ENCODE measurements at places on chromosomes 11 and 22. TPM values are rescaled to one million over a fixed set of nuclear protein-coding genes. Genes with fewer than 3 reads are reported as not detected.

DNA sequence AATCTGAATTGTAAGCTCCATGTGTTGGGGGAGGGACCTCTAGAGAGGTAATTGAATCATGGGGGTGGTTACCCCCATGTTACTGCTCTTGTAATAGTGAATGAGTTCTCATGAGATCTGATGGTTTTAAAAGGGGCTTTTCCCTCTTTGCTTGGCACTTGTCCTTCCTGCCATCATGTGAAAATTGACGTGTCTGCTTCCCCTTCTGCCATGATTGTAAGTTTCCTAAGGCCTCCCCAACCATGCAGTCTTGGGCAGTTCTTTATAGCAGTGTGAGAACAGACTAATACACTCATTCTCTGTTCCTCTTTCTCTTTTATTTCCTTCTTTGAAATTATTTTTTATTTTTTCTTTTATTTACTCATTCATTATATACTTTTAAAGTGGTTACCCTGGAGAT is 239.4 kb downstream of the CSNK2A3 start:
- DNase-seq = no peak
- H3K4me1 ChIP-seq = no peaks in the 10 kb centered on the region
- no peaks in the 10 kb centered on the region for H3K27me3 ChIP-seq
- H3K4me3 ChIP-seq = no peak overlapping the region
- H3K36me3 ChIP-seq = no peaks in the 10 kb centered on the region

GRCh38 chr22:27416511-27417420 is 384.8 kb downstream of the MN1 start:
- no peak overlapping the region for H3K27ac ChIP-seq
- H3K36me3 ChIP-seq = no peaks in the 10 kb centered on the region
- no peaks in the 10 kb centered on the region for H3K27me3 ChIP-seq
- no peaks in the 10 kb centered on the region for H3K4me1 ChIP-seq

- H3K4me3 ChIP-seq = no peak overlapping the region
- no peaks in the 10 kb centered on the region for H3K4me1 ChIP-seq
- peaks cover 18% of the 10 kb centered on the region for H3K36me3 ChIP-seq
- no peaks in the 10 kb centered on the region for H3K27me3 ChIP-seq
- no peak for DNase-seq
Measured at GRCh38 chr11:74257959-74258553, 53.4 kb downstream of the P4HA3 start.

- no peaks in the 10 kb centered on the region for H3K36me3 ChIP-seq
- H3K4me3 ChIP-seq = no peak overlapping the region
- H3K4me1 ChIP-seq = peaks cover 26% of the 10 kb centered on the region
- no peak overlapping the region for H3K27ac ChIP-seq
- no peaks in the 10 kb centered on the region for H3K27me3 ChIP-seq
Measured at GRCh38 chr11:35335226-35335625, 84.1 kb downstream of the SLC1A2 start.

Gene RASSF10
- total RNA-seq = not detected

Data from naive thymus-derived CD4-positive, alpha-beta T cell (primary cell).